ENCODE measurements at places on chromosomes 2 and 18.
A peak's percentile ranks its signal among the peaks of the same experiment; 100 is the strongest.

- DNase-seq: no peak
These were observed 87.5 kb upstream of the RNF152 start for GRCh38 chr18:61980355-61980754.

DNA sequence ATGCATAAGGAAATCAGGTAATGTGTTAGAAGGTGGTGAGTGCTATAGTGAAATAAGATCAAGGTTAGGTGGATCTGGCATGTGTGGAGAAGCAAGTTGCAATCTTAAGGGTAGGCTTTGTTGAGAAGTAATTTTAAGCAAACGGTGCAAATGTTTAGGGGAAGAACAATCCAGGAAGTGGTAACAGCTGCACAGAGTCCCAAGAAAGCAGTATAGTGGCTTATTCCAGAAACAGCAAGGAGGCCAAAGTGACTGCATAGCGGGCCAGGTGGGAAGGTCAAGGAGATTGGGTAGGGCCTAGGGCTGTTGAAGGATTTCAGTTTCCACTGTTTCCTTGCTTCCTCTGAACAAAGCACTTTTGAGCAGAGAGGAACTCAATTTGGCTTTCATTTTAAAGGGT is 30.0 kb upstream of the RAB1A start:
- no peak for DNase-seq

- DNase-seq: no peak
These were observed 276.1 kb downstream of the RDH14 start for GRCh38 chr2:18284331-18284730.

DNA sequence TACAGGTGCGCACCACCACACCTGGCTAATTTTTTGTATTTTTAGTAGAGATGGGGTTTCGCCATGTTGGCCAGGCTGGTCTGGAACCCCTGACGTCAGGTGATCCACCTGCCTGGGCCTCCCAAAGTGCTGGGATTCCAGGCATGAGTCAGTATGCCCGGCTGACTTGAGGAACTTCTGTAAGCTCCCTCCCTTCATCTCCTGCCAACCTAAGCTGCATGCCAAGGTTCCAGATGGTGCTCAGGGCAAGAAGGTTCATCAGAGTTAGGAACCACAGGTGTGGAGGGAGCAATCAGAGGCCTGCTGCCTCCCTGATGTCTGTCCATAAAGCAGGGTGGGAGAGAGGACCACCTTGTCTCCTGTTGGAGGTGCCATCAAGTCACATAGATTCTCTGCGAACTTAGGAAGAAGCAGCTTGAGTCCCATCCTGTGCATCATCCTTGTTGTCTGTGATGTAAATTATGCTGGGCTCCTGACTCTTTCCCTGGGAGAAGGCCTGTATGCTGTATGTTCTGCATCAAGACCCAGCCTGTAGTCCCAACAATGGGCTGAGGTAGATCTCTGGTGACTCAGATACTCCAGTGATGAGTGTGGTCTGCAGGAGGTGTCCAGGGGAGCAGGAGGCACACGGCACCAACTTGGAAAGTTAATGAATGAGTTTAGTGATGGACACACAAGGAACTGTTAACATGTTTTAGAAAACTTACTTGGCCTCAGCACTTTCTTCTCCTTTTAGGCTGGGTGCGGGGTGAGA is 53.1 kb downstream of the TMEM17 start:
- no peak for DNase-seq

GRCh38 chr2:146094185-146094584 is 1574.3 kb upstream of the ZEB2 start:
- DNase-seq: no peak

DNA sequence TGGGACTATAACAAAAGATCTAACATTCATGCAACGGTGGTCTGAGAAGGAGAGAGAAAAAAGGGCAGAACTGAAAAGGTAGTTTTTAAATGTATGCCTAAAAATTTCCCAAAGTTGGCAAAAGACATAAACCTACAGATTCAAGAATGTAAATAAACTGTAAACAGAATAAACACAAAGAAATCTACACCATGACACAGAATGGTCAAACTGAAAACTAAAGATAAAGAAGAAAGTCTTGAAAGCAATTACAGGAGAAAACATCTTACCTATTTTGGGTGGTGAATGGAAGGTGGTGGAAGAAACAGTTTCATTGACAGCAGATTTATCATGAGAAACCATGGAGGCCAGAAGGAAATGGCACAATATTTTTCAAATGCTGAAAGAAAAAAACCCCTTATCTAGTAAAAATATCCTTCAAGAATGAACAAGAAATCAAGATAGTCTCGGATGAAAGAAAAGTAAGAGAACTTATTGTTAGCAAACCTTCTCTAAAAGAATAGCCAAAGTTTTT is 35.6 kb upstream of the ZNF397 start:
- DNase-seq: no peak

DNA sequence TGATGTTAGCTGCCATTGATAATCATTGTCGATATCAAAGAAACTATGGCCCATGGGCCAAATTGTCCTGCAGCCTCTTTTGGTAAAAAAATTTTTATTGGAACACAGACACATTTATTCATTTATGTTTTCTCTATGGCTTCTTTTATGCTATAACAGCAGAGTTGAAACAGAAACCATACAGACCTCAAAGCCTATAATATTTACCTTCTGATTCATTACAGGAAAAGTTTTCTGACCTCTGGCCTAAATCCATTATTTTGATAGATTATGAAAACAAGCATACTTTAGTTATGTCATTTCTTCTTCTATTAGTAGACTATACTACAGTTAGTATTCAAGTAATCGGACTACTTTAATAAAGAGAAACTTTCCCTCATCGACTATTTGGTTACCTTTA is 349.7 kb upstream of the GALNT5 start:
- DNase-seq: no peak

DNA sequence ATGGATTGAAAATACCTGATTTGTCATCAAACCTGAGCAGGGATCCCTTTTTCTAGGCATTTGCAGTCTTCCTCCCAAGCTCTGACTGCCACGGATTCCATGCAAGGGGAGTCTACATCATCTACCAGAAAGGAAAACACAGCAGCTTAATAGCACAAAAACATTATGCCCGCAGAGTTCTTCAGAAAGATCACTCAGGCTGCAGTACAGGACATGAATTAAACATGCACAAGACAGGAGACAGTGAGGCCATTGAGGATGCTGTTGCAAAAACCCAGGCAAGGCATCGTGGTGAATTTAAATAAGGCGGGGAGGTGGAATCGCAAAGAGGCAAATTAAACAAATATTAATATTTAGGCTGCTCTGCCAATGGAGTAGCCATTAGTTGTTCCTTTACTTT is 88.5 kb downstream of the MRPS9 start:
- no peak for DNase-seq

DNA sequence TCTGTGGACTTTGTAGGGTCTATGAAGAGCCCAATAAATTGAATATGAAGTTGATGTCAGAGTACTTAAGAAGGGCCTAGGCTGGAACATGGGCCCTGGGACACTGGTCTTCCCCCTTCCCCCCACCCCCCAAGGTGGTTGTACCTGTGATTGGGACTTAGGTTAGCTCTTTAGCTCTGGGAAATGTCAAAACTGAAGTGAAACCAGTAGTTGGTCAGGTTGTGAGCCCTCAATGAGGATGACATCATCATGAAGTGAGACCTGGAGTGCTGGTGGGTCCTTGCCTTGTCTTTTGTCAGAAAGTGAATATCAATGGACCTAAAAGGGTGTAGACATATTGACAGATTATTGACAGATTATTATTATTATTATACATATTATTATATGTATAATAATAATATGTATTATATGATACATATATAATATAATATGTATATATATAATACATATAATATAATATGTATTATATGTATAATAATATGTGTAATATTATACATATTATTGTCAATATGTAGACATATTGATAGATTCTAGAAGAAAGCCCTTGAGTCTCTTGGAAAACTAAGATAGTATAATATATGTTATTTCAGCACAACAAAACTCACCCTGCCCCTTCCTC is 5.4 kb downstream of the MARS2 start:
- DNase-seq: peak; percentile 35

- DNase-seq: no peak
These were observed 126.6 kb downstream of the ZNF532 start for GRCh38 chr18:58991167-58991798.

GRCh38 chr2:224145751-224146355 is 106.8 kb upstream of the SERPINE2 start:
- no peak for DNase-seq

GRCh38 chr18:61085761-61086160 is 247.5 kb upstream of the CDH20 start:
- no peak for DNase-seq

GRCh38 chr18:31977270-31977872 is 34.4 kb upstream of the TRAPPC8 start:
- peak; percentile 25 for DNase-seq

- no peak for DNase-seq
These were observed 260.8 kb downstream of the SETBP1 start for GRCh38 chr18:44941516-44941915.

- DNase-seq: no peak
These were observed 488.6 kb upstream of the HS6ST1 start for GRCh38 chr2:128807317-128807716.

GRCh38 chr2:26875065-26875634 is 27.2 kb downstream of the DPYSL5 start:
- no peak for DNase-seq

- DNase-seq: no peak
These were observed 631.8 kb upstream of the RAB6C start for GRCh38 chr2:129347486-129348217.

GRCh38 chr18:48877941-48878340 is 72.8 kb downstream of the SMAD7 start:
- DNase-seq: no peak

- no peak for DNase-seq
These were observed 168.7 kb downstream of the KCNS3 start for GRCh38 chr2:18047213-18047611.

DNA sequence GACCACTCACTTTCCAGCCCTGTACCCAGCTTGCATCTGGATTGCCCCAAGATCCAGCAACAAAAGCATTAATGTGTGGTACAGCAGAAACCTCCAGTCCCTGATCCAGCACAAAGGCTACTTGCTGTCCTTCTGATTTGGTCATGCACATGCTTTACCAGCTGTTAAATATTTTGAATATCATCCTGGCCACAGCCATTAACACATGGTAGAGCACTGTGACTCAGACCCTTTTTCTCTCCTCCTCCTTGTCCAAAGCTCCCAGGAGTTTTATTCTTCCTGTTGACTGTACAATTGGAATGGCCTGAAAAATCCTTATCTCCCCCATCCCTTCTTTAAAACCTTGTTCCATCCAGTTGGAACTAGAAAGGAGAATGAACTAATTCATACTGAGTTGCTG is 419.7 kb upstream of the TNP1 start:
- no peak for DNase-seq

DNA sequence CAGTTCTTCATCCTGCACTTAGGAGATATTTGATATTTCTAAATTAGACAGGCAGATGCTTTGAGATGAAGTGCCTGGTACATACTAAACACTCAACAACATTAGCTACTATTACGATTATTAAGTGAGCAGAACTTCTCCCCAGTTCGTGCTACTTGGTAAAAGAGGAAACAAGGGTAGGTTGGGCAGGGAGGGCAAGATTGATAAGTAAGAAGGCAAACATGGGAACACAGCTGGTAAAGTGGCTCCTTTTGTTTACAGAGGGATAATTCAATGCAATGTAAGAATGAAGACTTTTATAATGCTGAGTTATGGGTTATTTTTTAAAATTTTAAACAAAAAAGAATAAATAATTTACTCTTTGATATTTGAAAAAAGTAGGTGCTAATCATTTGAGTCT is 15.9 kb upstream of the WIPF1 start:
- no peak for DNase-seq

- DNase-seq: no peak
These were observed 19.0 kb upstream of the CXCR4 start for GRCh38 chr2:136136931-136137330.

- no peak for DNase-seq
These were observed 46.3 kb downstream of the MTCL1 start for GRCh38 chr18:8751692-8752091.

GRCh38 chr2:139769633-139770032 is 989.4 kb upstream of the NXPH2 start:
- no peak for DNase-seq

DNA sequence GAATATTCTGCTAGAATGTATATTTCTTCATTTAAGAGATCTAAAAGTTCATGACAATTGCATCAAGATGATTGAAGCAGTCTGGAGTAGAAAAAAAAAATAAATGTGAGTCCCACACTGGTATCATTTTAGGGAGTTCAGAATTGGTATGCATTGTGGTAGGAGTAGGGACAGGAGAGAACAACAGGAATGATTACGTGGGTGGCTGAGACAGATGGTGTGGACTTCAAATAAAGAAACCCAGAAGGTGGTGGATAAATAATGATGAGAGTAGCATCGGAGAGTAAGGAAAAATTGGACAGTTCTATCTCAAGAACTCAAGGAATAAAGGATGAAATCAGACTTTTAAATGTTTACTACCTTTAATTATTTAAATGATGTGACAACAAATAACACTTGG is 289.6 kb downstream of the GALNT13 start:
- DNase-seq: no peak

GRCh38 chr2:69623236-69623635 is 20.3 kb downstream of the AAK1 start:
- DNase-seq: no peak

Data from activated T-cell treated with anti-CD3 and anti-CD28 coated beads, Interleukin-2, amount 50 U/mL, for 48 hours (primary cell).